ENCODE measurements at places on chromosomes 5 and 9.

DNA sequence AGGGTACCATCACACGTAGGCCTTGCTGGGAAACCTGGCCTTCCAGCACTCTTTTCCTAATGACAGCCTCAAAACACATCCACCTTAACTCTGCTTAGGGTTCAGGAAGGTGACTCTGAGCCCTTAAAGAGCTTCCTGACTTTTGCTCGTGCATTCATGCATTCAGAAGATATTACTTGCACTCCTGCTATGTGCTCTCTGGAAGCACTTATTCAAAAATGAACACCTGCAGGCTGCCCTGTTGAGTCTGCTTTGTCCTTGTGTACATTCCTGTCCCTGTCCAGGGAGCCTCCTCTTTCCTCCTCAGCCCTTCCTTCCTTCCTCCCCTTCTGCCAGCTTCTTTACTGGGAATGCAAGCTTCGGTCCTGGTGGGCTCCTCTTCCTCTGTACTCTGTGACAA lies 61.5 kb downstream of the SPRY4 start:
- no peak for DNase-seq

DNA sequence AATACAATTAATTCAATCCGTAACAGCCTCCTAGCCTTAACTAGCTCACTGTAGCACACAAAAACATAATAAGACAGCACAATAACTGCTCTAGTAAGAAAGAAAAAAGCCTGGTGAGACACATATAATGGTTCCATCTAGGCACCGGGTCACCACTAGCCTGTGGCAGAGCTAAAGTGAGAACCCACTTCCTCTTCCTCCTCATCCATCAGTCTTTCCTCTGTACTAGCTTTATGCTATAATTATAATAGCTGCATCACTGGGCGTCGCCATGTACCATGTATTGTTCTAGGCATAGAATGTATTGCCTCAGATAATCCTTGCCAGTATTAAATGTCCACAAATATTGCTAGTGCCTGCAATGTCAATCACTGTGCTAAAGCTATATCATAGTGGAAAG lies 23.1 kb downstream of the ADRB2 start:
- DNase-seq: no peak

GRCh38 chr9:137878146-137878941 lies 762 bp downstream of the CACNA1B start:
- no peak for DNase-seq

GRCh38 chr9:95509851-95510708 lies 6.7 kb downstream of the PTCH1 start:
- no peak for DNase-seq

GRCh38 chr5:142325725-142326479 lies 1.1 kb upstream of the SPRY4 start:
- DNase-seq: peak; percentile 43

GRCh38 chr9:69325409-69326212 lies 596 bp downstream of the ENTREP1 start:
- DNase-seq: no peak

DNA sequence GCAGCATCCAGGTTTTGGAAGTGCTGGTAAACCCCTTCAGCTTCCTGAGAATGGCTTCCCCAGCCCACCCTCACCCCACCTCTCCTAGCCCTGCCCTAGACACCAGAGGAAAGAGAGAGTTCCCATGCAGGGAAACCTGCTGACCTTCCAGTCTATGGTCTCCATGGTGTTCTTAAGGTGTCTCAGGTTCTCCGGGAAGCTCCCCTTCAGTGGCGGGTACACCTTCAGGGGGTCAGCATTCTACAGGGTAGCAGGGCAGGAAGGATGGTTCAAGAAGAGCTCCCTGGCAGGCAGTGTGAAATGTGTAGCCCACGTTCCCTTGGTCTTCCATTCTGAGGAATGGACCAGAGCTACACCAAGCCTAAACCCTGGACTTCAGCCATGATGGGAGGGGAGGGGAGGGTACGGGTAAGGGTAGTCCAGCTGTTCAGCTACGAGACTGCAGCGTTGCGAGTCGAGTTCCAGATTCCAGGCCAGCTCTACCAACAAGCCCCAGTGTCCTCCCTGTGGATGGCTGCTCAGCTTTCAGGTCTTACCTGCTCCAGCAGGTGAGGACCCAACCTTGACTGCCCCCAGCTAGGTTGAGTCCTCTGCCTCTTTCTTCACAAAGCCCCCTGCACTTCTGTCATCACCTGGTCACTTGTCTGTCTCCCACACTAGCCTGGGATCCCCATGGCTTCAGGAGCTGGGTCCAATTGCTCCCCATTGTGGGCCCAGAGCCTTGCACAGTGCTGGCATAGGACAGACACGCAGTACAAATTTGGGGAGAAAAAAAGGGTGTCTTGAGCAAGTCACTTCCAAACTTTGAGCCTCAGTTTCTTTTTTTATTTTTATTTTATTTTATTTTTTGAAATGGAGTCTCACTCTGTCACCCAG lies 7.5 kb downstream of the CD74 start:
- no peak for DNase-seq

- DNase-seq: no peak
Observed at GRCh38 chr5:77325921-77326541, 115.6 kb downstream of the PDE8B start.

DNA sequence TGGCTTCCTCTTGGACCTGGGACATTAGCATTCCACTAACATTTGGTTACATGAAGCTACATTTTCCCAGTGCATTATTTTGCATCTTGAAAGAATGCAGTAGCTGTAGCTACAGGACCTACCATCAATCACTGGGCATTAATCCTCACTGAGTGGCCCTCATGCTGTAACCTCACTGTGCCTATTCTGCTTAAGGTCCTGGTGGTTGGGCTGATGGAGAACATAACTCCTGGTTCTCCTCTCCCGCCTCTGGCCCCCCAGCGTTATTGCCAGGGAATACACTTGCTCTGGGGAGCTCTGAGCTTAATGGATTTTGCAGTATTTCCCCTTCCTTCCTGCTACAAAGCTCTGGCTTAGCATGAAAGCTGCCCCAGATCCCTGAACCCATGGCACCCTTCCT lies 111.5 kb upstream of the EQTN start:
- DNase-seq: no peak

- DNase-seq: no peak
Observed at GRCh38 chr5:132207778-132208177, 19.9 kb downstream of the P4HA2 start.

- no peak for DNase-seq
Observed at GRCh38 chr5:178544166-178544834, 45.9 kb downstream of the COL23A1 start.

DNA sequence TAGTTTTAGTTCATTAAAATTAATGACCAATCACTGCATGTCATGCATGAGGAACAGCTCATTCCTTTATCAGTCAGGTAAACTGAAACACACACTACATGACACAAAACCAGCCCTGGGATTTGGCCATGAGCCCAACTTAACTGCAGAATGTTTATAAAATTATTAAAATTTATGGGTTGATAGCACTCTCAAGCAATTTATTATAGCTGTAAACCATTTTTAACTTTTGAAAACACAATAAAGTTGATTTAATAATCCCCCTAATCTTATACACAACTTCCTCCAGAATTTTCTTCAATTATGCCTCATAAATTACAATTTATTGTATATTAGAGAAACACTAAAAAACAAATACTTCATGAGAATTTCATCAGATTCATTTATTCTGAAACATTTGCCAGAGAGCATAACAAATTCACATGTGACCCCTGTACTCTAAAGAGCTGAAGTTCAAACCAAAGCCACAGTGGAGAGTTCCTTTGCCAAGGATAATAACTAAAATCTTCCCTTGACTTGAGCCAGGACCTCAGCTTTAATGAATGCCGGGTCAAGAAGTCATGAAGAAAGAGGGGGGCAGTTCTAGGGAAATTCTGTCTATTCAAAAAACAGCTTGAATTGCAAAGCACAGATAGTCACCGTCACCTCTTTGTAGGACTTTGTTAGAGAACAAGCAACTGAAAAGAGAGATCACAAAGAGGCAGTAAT lies 763.7 kb upstream of the GRAMD2B start:
- DNase-seq: no peak

- no peak for DNase-seq
Observed at GRCh38 chr5:111929867-111930266, 172.9 kb upstream of the NREP start.

GRCh38 chr5:122221857-122222256 lies 90.2 kb upstream of the SNCAIP start:
- DNase-seq: no peak

DNA sequence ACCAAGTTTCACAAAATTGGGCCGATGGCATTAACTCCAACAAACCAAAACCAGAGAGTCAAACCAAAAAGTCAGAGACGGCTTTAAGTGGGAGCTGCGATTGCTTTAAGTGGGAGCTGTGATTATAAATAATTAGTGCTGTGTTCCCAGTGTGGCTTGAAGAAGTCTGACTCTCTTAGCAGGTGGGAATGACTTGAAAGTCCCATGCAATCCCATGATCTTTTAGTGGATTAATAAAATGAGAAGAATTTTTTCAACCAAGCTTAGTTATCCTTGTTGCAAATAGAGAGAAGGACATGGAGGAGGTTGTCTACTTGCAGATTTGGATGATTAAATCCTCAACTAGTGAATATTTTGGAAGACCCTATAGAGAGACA lies 68.5 kb downstream of the MYO10 start:
- no peak for DNase-seq

DNA sequence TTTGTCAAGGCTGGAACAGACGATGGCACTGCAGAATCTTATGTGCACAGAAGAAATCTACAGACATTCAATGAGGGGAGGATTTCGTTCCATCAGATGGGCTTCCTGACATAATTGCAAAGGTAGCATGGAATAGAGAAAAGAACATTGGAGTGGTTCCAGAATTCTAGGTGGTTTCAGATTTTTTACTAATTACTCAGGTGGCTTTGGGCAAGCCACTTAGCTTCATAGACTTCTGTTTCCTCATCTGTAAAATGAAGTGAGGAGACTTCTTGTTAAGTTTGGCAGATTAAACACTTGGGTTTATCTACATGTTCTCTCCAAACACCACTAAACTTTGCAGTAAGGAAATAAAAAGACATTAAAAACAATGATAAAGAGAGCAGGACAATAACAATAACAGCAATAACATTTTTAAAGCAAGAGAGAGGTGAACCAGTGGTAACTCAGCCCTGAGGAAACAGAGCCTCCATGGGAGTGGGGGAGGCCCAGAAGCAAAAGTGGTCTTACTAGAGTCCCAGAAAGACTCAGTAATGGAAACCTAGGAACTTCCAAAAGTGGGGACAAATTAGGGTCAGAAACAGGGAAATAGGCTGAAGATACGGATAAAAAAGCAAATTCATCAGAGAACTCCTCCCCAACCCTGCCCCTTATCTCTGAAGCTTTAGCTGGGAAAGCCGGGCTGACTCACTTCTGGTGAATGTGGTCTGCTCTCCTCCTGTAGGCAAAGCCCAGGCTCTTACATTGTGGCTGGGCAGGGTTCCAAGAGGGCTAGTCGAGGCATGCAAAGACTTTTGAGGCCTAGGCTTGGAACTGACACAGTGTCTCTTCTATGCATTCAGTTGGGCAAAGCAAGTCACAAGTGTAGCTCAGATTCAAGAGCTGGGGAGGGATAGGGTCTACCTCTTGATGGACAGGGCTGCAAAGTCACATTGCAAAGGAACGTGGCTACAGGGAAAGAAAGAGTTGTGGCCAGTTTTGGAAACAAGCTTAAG lies 11.8 kb upstream of the ACTBL2 start:
- peak; percentile 84 for DNase-seq

Measured in DMS153 (cell line).